ENCODE measurements at places on chromosomes 11 and 22. TPM values are rescaled to one million over a fixed set of nuclear protein-coding genes. Genes with fewer than 3 reads are reported as not detected.

GRCh38 chr22:48609279-48609865 is 1218.3 kb downstream of the BRD1 start:
- no peaks in the 10 kb centered on the region for H3K36me3 ChIP-seq
- H3K4me3 ChIP-seq: no peak overlapping the region
- no peaks in the 10 kb centered on the region for H3K27me3 ChIP-seq
- no peak for DNase-seq
- H3K4me1 ChIP-seq: no peaks in the 10 kb centered on the region

GRCh38 chr11:86275493-86276370 is 26.3 kb upstream of the HIKESHI start:
- no peak overlapping the region for H3K27ac ChIP-seq
- DNase-seq: no peak
- no peaks in the 10 kb centered on the region for H3K4me1 ChIP-seq
- peaks cover 50% of the 10 kb centered on the region for H3K36me3 ChIP-seq
- H3K27me3 ChIP-seq: no peaks in the 10 kb centered on the region
- no peak overlapping the region for H3K4me3 ChIP-seq

DNA sequence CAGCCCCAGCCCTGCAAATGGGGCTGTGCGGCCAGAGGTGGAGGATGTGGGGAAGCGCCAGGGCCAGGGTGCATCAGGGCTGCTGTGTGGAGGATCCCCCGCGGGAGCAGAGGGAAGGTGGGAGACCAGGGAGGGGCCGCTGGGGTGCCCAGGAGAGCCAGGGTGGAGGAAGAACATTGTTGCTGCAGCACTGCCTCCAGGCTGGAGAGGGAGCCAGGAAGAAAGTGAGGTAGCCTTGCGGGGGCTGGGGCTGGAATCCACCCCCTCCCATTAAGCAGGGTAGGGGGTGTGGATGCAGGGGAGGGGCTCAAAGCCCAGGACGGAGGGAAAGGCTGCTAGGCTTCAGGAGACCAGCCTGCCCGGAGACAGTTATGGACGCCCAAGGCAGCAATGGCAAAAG is 15.0 kb downstream of the CABP7 start:
- no peak for DNase-seq
- H3K27ac ChIP-seq: no peak overlapping the region
- no peaks in the 10 kb centered on the region for H3K27me3 ChIP-seq
- peaks cover 30% of the 10 kb centered on the region for H3K4me1 ChIP-seq
- H3K36me3 ChIP-seq: peaks cover 2% of the 10 kb centered on the region

ACTN3 gene
- 0.03 TPM for polyA plus RNA-seq

DNA sequence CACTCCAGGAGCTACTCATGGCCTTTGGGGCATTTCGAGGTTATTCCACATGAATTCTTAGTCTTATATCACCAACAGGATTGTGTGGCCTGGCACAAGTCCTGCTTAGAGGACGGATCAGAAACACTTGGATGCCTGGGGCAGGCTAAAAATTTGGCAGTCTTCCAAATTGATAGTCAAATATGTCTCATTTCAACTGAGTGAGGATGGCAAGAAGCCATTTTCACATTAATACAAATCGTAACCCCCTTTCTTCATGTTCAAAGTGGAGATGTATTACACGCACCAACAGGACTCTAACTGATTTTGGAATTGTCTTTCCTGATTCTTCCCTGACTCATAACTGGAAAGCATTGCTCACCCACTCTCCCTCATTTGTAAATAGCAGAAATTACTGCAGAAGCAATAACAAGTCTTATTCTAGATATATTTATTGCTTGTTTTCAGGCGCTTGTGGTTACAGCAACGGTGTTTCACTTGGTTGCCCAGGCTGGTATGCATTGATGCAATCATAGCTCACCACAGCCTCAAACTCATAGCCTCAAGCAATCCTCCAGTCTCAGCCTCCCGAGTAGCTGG is 10.3 kb upstream of the CCDC86 start:
- peaks cover 6% of the 10 kb centered on the region for H3K27me3 ChIP-seq
- H3K4me3 ChIP-seq: no peak overlapping the region
- no peaks in the 10 kb centered on the region for H3K4me1 ChIP-seq
- H3K27ac ChIP-seq: no peak overlapping the region

OR5D18 gene
- polyA plus RNA-seq: not detected

GRCh38 chr11:68014157-68014946 is 4.2 kb downstream of the ALDH3B1 start:
- no peaks in the 10 kb centered on the region for H3K27me3 ChIP-seq
- H3K4me1 ChIP-seq: peaks cover 39% of the 10 kb centered on the region
- H3K4me3 ChIP-seq: no peak overlapping the region
- DNase-seq: no peak
- H3K27ac ChIP-seq: peak overlapping the region; percentile 96
- no peaks in the 10 kb centered on the region for H3K36me3 ChIP-seq

FAR1 gene
- polyA plus RNA-seq: 38.8 TPM

P2RY6 gene
- 0.15 TPM for polyA plus RNA-seq

NEAT1 gene
- 435 TPM for polyA plus RNA-seq

DNA sequence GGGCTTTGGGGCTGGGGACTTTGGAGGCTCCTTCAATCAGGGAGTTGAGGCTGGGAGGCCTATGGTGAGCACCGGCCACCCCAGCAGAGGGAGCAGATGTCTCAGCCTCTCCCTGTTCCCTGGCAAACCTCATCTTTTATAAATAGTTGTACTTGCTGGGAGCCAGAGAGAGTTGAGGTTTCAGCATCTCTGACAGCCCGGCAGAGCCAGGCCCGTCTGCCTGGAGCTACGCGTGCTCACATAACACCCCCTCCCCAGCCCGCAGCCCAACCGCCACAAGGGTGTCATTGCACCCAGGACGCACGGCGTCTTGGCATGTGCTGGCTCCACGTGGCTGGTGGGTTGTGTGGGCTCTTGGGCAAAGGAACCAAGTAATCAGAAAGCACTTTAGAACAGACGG is 127.1 kb downstream of the CHST1 start:
- no peaks in the 10 kb centered on the region for H3K27me3 ChIP-seq
- H3K27ac ChIP-seq: no peak overlapping the region
- H3K4me1 ChIP-seq: no peaks in the 10 kb centered on the region
- H3K36me3 ChIP-seq: no peaks in the 10 kb centered on the region
- no peak for DNase-seq

DNA sequence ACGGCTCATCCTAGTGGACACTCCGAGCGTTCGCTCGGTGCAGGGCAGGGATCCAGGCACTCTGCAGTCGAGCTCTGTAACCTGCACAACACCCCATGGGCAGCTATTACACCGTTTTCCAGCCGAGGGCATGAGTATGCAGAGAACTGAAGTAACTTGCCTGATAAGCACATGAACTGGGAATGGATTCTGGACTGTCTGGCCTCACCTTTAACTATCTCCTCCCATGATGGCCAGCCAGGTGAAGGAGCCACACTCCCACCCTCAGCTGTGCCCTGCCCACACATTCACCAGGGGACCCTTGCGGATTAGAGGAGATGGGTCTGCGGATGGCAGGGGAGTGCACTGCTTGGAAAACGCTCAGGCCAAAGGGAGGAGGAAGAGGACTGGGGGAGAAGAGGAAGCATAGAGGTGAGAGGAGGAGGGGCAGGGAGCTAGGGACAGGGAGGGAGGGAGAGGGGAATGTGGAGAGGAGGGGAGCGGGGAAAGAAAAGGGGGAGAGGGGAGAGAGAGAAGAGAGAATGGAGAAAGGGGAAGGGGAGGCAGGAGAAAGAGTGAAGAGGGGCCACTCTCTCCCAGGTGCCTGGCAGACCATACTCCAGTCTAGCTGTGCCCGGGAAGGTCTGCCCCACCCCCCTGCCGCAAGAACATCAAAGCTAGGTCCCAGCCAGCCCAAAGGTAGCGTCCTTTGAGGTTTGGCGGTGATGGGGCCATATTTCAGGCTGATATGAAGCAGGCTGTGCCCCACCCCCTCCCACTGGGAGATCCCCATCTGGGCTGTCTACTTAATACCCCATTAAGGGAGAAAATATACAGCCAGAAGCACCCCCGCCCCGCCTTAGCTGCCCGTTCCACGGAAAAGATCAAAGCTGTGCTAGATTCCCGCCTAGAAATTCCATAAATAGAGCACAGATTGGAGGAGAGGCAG is 33.2 kb upstream of the TCF20 start:
- H3K27ac ChIP-seq: no peak overlapping the region
- no peaks in the 10 kb centered on the region for H3K27me3 ChIP-seq
- H3K4me3 ChIP-seq: no peak overlapping the region
- no peak for DNase-seq
- no peaks in the 10 kb centered on the region for H3K36me3 ChIP-seq

TOM1 gene
- polyA plus RNA-seq: 26.9 TPM

VWCE gene
- 3.4 TPM for polyA plus RNA-seq

DNA sequence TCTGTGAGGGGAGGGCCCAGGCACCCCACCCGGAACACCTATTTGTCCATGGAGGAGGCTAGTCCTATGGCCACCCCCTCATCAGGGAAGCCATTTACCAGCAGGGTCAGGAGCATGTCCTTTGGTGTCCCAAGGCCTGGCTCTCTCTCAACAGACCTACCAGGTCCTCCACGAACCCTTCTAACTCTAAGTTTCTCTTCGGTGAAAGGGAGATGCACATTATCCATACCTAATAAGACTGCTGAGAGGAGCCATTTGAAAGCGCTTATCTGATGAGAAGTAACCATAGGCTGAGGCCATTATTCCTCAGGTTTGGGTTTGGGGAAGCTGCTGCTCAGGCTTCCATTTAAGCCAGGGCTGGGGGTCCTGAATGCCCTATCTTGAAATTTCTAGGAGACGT is 9.2 kb upstream of the TOP3B start:
- H3K4me1 ChIP-seq: peaks cover 5% of the 10 kb centered on the region
- H3K36me3 ChIP-seq: no peaks in the 10 kb centered on the region
- DNase-seq: no peak
- H3K4me3 ChIP-seq: no peak overlapping the region
- H3K27ac ChIP-seq: no peak overlapping the region

GRCh38 chr11:45666648-45667642 is 1.5 kb upstream of the CHST1 start:
- peaks cover 8% of the 10 kb centered on the region for H3K27me3 ChIP-seq
- no peak overlapping the region for H3K27ac ChIP-seq
- H3K4me3 ChIP-seq: no peak overlapping the region
- no peak for DNase-seq
